Hepatocyte (in vitro differentiated cells): ENCODE measurements at places on chromosomes 16 and 17. TPM values are rescaled to one million over a fixed set of nuclear protein-coding genes. Genes with fewer than 3 reads are reported as not detected.

Gene SEC14L5
- 0.69 and 1.0 TPM in 2 replicates for polyA plus RNA-seq

Gene KRT33B
- polyA plus RNA-seq, result 0.35 TPM in 1 of 2 replicates, not detected in the other

Gene CCDC40
- 4.7 and 7.6 TPM in 2 replicates for polyA plus RNA-seq

Gene TBKBP1
- polyA plus RNA-seq, result 5.6 and 7.5 TPM in 2 replicates
